ENCODE measurements at places on chromosomes 11 and 22.

GRCh38 chr11:78351979-78352841 lies 65.4 kb downstream of the GAB2 start:
- DNase-seq, result no peak

DNA sequence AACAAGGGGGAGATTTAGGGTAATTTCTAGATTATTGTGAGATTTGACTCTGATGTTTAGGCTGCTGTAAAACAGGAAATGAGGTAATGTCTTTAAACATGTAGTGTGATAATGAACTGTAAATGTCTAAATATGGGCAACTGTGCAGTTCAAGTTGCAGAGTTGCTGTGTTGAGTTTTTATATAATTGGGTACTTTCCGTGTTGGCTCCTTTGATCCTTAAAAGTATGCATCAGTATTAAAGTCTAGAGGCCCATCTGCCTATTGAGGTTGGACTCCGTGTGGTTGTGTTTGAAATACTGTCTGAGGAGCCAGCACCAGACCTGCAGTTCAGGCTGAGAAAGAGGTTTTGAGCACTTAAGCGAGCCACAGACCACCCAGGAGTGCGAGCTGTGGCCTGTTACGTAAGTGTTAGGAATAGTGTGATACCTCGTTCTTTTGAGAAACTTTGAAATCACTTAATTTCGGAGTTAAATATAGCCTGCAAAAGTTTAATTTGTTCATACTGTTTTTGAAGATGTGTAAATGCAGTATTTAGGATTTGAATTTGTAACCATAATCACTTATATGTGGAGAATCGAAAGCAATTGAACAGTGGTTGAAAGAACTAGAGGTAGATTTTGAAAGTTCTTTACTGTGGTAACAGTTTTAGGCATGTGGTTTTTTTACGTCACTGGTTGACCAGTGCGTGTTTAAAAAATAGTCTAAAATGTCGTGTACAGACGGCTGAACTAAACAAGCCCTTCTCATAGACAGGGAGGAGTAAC lies 9.0 kb downstream of the FAM118A start:
- peak; percentile 68 for DNase-seq

DNA sequence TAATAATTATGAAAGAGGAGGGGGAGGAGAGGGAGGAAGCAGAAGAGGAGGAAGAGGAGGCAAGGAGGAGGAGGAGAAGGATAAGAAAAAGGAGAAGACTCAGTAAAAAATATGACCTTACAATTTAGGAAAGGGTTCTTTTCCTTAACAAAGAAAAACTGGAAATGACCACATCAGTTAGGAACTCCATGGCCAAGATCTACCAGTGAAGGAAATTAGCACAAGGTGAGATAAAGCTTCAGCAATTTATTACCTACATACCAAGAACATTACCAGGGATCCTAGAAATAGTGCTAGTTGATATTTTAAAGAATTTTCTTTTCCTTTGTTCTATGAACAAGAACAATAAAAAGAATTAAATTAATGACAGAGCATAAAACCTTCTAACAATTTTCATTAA lies 172.7 kb downstream of the LRRC4C start:
- DNase-seq, result no peak

DNA sequence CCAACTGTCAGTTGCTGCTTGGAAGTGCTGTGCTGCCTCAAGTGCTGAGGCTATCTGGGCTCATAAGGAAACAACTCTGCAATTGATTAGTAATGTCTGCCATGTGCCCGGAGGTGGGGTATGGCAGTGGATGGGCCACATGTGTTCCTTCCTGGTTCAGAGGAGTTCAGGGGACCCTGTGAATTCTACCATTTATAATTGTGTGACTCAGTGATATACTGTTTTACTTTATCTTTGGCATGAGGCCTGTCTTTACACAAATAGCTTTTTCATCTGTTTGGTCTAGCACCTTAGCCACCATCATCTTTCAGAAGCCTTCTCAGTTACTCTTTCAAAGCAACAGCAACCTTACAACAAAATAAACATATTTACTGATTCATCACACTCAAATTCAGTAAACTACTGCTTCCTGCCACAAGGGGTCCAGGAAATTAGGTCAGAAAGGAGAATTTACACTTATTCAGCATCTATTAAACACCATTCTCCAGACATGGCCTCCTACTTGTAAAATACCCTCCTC lies 20.9 kb downstream of the DKK3 start:
- DNase-seq, result no peak

DNA sequence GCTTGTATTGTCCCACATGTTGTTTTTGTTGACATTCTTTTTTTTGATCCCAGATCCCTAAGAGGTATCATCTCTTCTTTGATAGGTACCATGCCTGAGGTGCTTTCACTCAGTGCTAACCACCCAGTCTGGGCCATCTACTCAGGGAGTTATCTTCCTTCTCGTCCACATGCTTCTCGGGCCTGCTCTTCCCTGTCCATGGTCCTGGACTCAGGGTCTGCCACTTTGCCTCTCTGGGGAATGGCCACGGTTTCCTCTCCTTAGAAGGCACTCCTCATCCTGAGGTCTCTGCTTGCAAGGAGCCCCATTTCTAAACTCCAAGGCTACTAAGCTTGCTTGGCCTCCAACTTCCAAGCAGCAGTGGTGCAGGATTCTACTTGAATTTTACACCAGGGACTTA lies 227.0 kb upstream of the NCAM1 start:
- no peak for DNase-seq

DNA sequence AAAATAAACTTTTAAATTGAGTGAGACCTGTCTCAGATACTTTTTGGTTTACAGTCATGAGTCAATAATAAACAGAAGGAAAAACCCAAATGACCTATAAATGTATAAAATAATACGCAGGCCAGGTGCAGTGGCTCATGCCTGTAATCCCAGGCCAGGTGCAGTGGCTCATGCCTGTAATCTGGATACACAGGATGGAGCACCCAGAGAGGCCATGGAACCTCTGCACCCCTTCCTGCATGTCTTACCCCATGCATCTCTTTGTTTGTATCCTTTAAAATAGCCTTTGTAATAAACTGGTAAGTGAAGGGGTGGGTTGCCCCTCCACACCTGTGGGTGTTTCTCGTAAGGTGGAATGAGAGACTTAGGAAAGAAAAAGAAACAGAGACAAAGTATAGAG lies 8.9 kb upstream of the PLAAT4 start:
- no peak for DNase-seq

GRCh38 chr11:119373921-119374631 lies 7.4 kb downstream of the USP2 start:
- peak; percentile 32 for DNase-seq

DNA sequence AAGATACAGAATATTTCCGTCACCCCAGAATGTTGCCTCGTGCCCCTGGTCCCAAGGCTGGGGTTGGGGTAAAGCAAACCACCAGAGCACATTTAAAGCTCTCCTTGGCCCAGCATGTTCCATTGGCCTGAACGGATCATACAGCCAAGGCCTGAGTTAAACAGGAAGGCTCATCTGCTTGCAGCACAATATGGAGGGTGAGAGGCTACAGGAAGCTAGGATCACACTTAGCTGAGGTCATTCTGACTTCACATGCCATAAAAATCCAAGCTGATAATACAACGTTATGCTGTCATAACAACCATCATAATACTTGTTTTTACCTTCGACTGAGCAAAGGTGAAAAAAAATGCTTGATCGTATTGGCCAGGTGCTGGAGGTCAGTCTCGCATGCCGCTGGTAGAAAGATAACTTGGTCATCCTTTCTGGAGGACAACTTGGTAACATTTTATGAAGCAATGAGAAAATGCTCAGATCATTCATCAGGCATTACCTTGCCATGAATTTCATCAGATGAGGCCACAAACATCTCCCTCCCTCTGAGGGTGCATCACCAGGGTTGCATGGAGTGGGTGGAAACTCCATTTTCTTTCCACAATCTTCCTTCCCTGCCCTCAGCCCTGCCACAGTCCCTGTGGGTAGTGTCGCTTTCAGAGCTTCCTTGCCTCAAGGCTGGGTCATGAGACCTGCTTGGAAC lies 31.9 kb upstream of the RTL6 start:
- DNase-seq, result no peak

GRCh38 chr11:68960294-68961071 lies 20.3 kb downstream of the MRGPRD start:
- DNase-seq, result no peak

DNA sequence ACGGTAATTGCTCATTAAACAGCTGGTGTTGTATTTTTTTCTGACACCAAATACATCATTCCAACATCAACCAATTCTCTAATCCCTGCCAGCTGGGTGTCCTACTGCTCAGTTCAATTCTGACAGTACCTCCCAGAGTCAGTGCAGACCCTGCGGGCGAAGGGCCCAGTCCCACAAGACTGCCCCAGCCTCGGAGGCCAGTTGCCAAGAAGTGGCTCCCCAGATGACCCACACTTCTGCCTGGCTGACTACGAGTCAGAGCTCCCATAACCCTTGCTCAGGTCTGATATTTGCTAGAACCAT lies 147.2 kb downstream of the CTTN start:
- DNase-seq, result no peak

GRCh38 chr11:17604915-17605233 lies 57.8 kb downstream of the OTOG start:
- DNase-seq, result no peak

GRCh38 chr11:73818846-73819245 lies 31.2 kb downstream of the MRPL48 start:
- no peak for DNase-seq

- no peak for DNase-seq
Measured at GRCh38 chr11:103515283-103515682, 406.1 kb downstream of the DYNC2H1 start.

- DNase-seq, result no peak
Measured at GRCh38 chr11:10719616-10720015, 26.1 kb upstream of the IRAG1 start.

DNA sequence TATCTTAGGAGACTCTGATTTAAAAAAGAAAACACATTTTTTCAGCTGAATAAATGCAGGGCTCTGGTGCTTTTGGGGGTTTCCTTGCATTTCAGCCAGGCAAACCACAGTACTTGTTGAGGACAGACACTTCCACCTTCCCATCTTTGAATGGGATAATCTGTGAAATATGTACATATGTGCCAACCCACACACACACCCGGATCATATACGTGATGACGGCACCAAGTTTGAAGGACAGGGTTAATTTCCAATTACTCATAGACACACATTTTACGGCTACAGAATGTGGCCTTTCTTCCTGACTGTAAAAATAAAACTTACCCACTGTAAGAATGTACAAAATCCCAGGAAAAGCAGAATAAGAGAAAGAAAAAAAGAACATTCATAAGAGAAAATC lies 104.4 kb downstream of the MPPED2 start:
- no peak for DNase-seq

GRCh38 chr11:113286509-113287497 lies 27.6 kb upstream of the TTC12 start:
- no peak for DNase-seq

DNA sequence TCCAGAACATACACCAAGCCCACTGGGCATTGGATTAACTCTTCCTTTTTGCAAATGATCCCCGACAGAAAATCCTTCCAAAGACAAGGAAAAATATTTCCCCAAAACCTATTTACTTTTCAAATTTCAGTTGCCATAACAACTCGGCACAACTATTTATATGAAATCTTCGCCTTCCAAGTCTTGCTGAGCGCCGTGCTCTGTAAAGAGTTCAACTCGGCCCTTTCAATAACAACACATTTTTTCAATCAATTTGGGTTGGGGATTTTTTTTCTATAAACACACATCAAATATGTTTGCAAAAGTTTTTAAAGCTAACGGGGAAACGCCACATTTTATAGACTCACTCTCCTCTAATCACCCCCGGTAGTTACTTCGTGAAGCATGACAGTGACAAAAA lies 333.8 kb downstream of the MN1 start:
- DNase-seq, result no peak

DNA sequence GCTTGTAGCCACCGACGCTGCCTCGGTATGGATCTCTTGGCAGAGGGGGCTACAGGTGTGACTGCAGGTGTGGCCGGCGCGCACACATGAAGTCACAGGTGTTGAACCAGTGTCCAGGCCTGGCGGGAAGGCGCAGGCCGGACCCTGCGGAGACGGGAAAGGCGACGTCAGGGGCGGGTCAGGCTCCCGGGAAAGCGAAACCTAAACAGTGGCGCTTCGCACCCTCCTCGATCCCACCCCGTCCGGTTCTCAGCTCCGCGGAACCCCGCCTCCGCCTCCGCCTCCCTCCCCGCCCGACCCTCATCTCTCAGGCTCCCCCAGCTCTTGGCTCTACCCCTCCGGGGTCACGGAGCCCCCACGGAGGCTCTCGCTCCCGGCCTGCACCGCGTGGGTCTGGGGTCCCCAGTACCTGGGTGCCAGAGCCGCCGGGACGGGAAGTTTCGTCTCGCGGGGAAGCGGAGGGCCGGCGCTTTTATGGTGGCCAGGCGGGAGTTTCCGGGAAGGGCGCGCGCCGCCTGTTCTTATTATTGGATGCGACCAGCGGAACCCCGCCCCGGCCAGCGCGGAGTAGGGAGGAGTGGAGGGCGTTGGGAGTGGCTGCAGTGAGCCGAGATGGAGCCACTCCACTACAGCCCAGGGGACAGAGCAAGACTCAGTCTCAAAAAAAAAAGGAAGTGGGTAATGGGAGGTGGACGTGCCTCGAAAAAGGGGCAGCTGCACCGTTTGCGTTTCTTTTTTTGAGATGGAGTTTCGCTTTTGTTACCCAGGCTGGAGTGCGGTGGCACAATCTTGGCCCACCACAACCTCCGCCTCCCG lies at the start of gene IRF7:
IRF7 (minus strand) TSS at position 447 of the 816 bp plus-strand sequence. CDS start 586 bp downstream, outside the sequence.
- DNase-seq, result peak; percentile 87

DNA sequence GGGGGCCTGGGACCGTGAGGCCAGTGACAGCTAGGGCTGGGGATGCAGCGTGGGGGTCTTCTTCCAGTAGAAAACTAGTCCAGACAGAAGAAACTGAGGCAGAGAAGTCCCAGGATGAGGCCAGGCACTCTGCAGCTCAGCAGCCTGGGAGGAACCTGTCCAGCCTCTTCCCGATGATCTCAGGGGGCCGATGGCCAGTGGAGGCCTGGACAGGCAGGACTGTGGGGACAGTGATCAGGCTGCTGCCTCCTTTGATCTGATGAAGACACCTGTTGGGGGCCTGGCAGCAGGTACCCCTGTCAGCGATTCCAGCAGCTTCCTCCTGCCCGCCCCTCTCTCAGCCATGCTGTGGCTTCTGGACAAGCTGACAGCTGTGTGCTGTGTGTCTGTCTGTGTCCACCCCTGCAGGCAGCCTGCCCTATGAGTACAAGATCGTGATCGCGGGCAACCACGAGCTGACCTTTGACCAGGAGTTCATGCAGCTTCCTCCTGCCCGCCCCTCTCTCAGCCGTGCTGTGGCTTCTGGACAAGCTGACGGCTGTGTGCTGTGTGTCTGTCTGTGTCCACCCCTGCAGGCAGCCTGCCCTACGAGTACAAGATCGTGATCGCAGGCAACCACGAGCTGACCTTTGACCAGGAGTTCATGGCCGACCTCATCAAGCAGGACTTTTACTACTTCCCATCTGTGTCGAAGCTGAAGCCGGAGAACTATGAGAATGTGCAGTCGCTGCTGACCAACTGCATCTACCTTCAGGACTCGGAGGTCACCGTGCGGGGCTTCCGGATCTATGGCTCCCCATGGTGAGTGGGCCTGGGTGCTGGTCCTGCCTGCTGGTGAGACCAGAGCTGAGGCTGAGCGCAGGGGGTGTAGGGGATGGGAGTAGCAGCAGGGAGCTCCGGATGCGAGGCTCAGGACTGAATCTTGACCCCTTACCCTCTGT lies 62.6 kb downstream of the MPPED1 start:
- DNase-seq, result no peak

Data from activated naive CD8-positive, alpha-beta T cell treated with anti-CD3 and anti-CD28 coated beads for 36 hours (primary cell).